ENCODE measurements at places on chromosomes 2 and 18.

GRCh38 chr2:28377195-28377816 is 15.4 kb upstream of the FOSL2 start:
- no peak for DNase-seq

DNA sequence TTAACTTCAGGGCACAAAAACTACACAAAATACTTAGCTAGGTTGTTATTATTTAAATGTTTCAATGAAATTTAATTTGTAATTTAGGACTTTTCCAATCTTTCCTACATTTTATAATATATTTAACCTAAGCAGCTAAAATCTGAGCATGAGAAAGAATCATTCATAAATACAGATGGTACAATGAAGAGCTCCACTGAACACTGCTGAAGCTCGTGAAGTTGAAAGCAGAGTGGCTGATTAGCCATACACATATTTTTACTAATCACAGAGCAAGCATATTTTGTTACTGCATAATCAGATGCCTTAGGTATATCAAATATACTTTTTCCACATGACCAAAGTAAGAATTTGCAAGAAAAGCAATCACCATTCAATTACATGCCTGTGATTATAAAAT is 184.9 kb upstream of the ETAA1 start:
- no peak for DNase-seq

DNA sequence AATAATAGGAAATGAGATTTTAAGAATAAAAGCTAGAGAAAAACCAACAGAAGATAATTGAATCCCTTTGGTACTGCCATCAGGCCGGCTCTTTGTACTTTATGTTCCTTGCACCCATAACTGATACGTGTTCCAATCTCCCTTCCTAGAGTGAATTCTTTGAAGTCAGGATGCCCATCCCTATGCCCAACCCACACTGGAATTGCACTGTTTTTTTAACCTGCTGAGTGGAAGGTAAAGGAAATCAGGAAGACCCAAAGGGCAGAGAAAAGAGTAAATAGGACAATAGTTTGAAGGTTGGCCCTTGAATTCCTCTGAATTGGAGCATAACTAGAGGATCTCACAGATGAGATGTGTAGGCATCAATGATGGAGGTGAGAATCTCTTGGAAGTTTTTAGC is 4.4 kb upstream of the ATG16L1 start:
- no peak for DNase-seq

- no peak for DNase-seq
Measured at GRCh38 chr2:107001062-107001461, 115.1 kb upstream of the ST6GAL2 start.

- DNase-seq: no peak
Measured at GRCh38 chr2:95056461-95057459, 31.3 kb downstream of the MAL start.

DNA sequence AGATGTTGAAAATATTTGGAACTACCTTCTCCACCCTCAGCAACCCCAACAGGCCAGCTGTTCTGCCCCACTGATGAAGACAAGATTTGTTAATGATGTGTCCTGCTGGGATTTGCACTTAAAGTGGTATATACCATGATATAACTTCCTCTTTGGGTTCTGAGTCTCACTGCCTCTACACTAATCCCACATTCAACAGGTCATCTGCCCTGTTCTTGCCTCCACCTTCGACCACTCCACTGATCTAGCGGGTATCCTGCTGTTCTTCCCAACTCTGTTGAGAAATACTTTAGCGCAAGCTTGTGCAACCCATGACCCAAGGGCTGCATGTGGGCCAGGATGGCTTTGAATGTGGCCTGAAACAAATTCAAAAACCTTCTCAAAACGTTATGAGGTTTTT is 72.7 kb downstream of the LRP1B start:
- DNase-seq: no peak

GRCh38 chr2:126672980-126673605 is 17.1 kb downstream of the GYPC start:
- DNase-seq: no peak

DNA sequence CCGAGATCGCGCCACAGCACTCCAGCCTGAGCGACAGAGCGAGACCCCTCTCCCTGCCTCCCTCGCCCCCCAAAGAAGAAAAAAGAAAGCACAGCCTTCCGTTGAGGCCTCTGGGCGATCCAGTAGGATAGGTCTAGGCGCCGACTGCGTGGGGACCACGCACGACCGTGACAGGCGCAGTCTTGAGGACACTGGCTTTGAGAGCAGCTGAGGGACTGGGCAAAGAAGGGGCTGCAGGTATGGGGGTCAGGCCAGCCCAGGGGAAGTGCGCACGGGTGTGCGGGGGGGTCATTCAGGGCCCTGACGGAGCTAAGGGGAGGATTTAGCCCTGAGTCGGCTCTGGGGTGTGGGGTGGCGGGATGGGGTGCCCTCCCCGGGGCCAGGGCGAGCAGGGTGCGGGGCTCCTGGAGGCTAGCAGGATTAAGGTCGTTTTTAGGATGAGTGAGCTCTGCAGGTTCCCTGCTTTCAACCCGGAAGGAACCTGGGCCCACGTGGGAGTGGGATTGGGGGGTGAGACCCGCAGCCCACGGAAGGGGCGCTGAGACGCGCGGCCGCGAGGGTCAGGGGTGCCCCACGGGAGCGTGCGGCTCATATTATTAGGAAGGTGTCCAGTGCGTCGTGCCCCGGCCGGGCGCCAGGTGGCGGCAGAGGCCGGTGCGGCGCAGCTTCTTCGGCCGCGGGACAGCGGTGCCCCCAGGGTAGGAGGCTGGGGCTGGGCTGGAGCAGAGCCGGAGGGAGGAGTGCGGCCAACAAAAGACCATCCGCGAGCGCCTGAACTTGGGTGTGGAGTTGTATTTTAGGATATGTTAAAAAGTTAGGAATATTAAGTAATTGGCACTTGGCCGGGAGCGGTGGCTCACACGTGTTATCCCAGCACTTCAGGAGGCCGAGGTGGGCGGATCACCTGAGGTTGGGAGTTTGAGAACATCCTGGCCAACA is 20.5 kb upstream of the ZNF236 start:
- no peak for DNase-seq

GRCh38 chr2:3636586-3637310 is 21.3 kb upstream of the ALLC start:
- no peak for DNase-seq

GRCh38 chr2:96556441-96557330 is 20.1 kb downstream of the ARID5A start:
- DNase-seq: no peak

GRCh38 chr2:32067549-32067948 is 4.2 kb downstream of the SPAST start:
- no peak for DNase-seq

- DNase-seq: no peak
Measured at GRCh38 chr2:164510895-164511294, 110.4 kb downstream of the GRB14 start.

GRCh38 chr18:36130039-36130831 is 536 bp downstream of the ELP2 start:
- no peak for DNase-seq

DNA sequence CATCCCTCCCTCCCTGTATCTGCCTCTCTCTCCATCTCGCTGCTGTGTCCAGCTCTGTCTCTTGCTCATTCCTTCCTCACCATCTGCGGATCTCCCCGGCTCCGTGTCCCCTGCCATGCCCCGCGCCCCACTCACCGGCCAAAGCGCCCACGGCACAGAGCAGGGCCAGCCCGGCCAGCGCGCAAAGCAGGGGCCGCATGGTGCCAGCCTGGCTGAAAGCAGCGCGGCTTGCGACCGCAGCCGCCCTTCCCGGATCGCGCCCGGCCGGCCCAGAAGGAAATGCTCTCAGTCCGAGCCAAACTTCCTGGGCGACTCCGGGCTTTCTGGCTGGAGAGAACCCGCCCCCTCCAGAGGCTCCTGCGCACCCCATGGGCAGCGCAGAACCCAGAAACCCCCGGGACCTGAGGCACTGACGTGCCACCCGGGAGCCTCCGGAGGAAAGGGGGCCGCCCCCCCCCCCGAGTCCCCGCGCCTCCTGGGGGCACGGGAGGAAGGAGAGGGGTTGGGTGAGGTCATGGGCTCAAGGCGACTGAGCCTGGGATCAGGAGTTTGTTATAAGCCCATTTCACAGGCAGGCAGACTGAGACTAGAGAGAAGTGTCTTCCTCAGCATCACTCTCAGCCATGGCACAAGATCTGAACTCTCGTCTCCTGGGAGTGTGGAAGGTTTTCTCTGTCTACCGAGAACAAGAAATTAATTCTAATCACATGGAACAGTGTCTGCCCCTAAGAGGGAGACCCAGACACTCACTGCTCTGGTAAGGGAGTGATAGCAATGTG is 45.2 kb upstream of the RAB6C start:
- DNase-seq: no peak

DNA sequence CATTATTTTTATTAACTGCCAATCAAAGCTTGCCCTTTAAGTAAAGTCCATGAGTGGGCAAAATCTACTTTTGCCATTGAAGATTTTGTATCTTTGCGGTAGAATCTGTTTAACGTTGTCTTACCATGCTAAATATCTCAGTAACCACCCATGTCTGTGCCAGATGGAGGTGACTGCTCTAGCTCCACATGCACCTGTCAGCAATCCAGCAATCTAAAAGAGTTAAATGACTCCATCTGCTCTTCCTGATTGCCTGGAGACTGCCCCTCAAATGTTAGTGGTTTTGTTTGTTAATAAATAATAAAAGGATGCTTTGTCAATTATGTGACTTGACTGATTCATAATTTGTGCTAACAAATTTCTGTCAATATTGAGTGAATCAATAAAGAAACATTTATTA is 141.7 kb downstream of the RBM43 start:
- DNase-seq: no peak

GRCh38 chr2:240651185-240651584 is 25.9 kb downstream of the GPR35 start:
- no peak for DNase-seq

- DNase-seq: no peak
Measured at GRCh38 chr2:170307052-170307451, 129.1 kb downstream of the MYO3B start.

GRCh38 chr2:101710471-101711318 is 13.2 kb downstream of the MAP4K4 start:
- no peak for DNase-seq

- DNase-seq: no peak
Measured at GRCh38 chr2:174344716-174345461, 10.1 kb downstream of the SP9 start.

DNA sequence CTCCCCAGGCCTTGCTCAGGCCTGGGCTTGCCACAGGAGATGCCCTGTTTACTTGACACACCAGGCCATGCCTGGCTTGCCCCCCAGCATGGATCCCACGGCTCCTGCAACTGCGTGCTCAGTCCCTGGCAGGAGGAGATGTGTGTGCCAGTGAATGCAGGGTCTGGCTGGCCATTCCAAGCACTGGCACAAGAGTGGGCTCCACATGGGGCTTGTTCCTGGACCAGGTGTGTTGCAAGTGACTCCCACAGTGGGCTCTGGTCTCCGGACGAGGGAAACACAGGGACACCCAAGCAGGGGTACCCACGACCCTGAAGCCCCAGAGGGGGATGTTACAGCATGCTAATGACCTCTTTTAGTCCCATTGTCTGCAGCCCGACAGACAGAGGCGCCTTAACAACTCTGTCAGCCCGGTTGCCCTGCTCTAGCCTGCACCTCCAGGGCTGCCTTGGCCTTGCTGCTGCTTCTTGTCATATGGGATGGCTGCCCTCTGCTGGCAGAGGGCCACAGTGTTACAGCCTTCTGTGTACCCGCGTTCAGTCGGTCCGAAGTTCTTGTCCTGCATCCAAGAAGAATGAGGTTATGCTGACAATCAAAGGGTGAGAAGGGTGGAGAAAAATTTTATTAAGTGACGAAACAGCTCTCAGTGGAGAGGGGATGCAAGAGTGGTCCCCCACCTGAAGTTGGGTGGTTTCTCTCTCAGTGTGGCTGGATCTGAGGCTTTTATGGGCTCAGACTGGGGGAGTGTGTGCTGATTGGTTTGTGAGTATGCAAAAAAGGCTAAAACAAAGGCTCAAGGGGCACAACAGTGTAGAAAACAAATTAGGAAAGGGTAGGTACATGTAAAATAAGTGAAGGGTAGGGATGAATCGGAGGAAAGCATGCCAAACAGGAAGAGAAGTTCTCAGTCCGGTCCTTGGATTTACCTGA is 180.4 kb downstream of the MBD5 start:
- no peak for DNase-seq

- DNase-seq: no peak
Measured at GRCh38 chr2:143321994-143322393, 192.8 kb downstream of the ARHGAP15 start.

- no peak for DNase-seq
Measured at GRCh38 chr2:104434318-104434792, 419.6 kb upstream of the POU3F3 start.

DNA sequence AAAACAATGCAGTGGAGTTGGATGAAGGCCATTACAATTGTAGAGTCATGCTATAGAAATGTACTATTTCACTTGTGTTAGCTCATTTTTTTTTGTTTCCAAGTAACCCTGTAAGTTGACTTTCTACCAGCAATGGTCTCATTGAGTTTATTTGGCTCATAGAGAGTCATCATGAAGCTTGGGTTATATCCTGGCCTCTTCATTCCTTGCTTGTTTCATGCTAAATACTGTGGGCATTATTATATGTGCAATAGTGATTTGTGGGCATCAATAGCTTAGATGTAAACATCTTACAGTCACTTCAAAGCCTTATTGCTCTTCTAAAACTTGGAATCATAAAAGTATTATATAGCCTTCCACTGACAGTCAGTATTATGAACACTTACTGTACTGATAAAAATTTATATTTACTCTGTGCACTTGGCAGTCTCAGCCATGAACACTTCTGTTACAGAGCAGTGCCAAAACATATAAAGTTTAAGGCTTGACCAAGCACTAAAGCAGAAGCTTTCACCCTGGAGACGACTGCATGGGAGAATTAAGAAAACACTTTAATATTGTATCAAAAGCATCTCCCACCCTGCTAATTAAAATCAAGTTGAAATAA is 751.2 kb downstream of the SATB2 start:
- no peak for DNase-seq

DNA sequence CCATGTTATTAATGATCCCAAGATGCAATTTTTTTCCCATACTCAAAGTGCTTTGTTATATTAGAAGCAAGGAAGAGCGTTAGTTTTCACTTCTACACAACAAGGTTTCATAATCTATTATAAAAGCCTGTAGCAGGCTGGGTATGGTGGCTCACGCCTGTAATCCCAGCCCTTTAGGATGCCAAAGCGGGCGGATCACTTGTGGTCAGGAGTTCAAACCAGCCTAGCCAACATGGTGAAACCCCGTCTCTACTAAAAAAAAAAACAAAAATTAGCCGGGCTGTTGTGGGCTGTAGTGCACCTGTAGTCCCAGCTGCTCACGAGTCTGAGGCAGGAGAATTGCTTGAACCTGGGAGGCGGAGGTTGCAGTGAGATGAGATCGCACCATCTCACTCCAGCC is 19.0 kb upstream of the SERPINB2 start:
- no peak for DNase-seq

DNA sequence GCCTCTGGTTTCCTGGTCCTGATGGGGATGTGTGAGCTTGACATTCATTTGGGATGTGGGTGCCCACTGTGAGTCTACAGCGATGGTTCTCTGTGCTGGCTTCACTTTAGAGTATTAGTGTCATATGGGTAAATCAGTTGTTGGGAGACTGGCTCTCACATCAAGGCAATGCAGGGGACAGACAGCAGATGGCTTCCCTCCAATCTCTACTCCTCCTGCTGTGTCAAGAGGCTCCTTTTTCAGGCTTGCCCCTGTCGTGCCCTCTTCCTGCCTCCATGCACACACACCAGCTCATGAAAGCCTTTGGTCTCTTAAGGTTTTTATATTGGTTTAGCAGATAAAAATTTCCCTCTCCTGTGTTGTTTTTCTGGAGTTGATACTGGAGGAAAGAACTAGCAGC is 315.6 kb downstream of the RDH14 start:
- DNase-seq: no peak

Measured in stimulated activated CD8-positive, alpha-beta memory T cell treated with anti-CD3 and anti-CD28 coated beads, Interleukin-15, amount 100 ng/mL, for 24 hours (primary cell).